ENCODE measurements at places on chromosomes 1 and 21.

DNA sequence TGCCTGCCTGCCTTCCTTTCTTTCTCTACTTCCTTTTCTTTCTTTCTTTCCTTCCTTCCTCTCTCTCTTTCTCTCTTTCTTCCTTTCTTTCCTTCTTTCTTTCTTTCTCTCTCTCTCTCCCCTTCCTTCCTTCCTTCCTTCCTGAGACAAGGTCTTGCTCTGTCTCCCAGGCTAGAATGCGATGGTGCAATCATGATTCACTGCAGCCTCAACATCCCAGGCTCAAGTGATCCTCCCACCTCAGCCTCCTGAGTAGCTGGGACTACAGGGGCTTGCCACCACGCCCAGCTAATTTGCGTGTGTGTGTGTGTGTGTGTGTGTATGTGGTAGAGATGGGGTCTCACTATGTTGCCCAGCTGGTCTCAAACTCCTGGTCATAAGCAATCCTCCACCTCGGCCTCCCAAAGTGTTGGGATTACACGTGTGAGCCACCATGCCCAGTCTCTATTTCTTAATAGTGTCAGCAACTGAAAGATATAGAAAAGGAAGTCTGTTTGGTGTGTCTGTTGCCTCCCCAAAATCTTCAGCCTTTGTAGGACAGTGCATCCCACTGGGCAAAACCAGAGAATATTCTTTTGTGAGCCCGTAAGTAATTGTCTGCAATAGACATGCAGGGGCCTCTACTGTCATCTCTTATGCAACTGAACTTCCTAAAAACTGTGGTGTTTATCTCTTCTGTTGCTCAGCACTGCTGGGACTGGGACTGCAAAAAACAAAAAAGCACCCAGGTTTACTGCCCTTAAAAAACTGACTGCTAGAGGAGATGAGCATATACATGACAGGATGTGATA lies 20.9 kb upstream of the RAB4A start:
- DNase-seq: no peak

GRCh38 chr1:193769651-193770050 lies 583.2 kb upstream of the B3GALT2 start:
- DNase-seq: no peak

GRCh38 chr1:193929374-193930033 lies 743.1 kb upstream of the B3GALT2 start:
- DNase-seq: no peak

- DNase-seq: no peak
Observed at GRCh38 chr1:197234581-197234980, 33.5 kb upstream of the CRB1 start.
